ENCODE measurements at places on chromosomes 7 and 10. TPM values are rescaled to one million over a fixed set of nuclear protein-coding genes. Genes with fewer than 3 reads are reported as not detected.

EDRF1 gene
- 11.6 TPM for total RNA-seq

CCSER2 gene
- total RNA-seq, result 24.9 TPM

CRHR2 gene
- not detected for total RNA-seq

RSPH10B2 gene
- 0.10 TPM for total RNA-seq

FXYD4 gene
- total RNA-seq, result not detected

DNA sequence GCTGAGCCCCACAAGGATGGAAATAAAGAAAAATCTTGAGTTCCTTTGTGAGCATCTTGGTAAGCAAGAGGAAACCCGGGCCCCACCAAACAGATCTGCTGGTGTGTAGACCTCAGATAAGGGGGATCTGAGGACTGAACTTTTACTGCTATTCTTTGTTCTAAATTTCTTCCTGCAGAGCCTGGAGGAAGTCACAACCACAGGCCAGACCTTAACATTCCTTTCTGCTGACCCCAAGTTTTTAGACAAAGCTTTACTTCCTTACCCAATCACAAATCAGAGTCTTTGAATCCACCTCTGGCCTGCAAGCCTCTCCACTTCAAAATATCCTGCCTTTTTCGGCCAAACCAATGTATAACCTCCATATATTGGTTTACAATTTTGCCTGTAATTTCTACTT, 352.6 kb upstream of the AUTS2 start:
- no peak for DNase-seq

- DNase-seq, result peak; percentile 12
Measured at GRCh38 chr10:88194041-88194887, 330.8 kb downstream of the PTEN start.

DNA sequence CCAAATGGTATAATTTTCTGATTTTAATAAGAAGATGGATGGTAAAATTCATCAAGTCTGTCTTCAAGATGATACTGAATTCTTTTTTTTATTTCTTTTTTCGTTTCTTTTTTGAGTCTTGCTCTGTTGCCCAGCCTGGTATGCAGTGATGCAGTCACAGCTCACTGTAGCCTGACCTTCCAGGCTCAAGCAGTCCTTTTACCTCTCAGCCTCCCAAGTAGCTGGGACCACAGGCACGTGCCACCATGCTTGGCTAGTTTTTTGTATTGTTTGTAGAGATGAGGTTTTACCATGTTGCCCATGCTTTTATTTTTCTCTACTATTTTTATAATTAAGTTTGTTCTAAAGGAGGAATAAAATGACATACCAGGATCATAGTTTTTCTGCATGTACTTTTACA, 52.1 kb upstream of the HELLS start:
- DNase-seq, result no peak

- DNase-seq, result no peak
Measured at GRCh38 chr10:102869258-102870198, at the start of gene AS3MT. Gene AS3MT, plus strand, starts transcription at chr10:102869470. Its CDS starts 123 bp downstream, at chr10:102869593.

DNA sequence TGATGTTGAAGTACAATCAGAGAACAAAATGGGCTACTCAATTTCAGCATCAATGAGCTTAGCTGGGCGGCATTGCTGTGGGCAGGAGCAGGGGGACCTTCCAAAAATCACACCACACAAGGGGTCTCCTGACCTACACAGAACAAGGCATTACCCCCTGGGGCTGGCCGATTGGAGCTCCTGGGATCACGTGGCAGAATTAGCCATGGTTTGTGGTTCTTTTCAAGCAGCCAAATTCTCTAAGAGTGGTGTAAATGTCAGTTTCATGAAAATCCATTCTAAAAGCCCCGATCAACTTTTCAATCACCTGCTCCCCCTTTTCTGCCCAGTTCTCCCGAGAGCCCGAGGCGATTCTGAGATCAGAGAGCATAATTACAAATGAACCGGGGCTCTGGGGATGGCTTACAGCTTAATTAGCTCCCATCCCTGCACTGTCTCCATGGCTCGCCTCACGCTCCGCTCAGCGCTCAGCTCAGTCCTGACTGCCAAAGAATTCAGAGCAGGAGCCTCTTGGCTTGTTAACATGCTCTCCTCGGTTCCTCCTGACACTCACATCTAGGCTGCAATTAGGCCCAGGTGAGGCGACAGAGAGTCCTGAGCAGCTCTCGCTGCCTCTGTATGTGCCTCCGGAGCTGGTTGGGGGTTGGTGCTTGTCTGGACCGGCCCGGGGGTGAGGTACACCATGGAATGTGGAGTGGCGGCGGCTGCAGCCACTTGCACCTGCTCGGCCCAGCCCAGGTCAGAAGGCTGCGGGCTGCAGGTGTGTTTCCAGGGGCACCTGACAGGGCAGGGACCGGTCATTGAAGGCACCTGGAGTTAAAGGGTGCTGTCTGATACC, 111.8 kb downstream of the WDR11 start:
- DNase-seq, result no peak

- DNase-seq, result peak; percentile 87
Measured at GRCh38 chr10:13614530-13615332, 28.0 kb downstream of the PRPF18 start.

DNA sequence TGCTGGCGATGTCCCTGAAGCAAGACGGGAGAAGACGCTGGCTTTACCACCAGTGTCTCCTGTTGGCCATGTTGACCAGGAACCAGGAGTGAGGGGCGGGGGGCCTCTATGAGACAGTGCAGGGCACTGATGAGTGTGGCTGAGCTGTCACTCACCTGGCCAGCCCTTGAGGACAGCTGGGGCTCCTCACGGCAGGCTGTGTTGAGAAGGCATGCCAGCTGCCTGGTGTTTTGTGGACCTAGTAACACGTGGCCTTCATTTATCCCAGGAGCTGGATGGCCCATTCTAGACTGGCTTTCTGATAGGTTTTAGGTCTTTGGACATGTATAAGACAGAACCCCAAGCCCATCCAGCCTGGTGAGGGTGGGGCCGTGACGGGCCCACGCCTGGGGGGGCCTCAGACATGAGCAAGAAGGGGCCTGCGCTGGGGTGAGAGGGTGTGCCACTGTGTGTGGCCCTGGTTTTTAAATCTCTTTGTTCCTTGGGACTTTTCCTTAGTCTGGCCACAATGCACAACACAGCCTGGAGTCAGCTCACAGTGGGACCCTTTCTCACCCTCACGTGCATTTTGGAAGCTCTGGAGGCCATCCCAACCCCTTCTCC, 10.5 kb downstream of the RHBDD2 start:
- no peak for DNase-seq

Data from Caki2 (cell line).